ENCODE measurements at places on chromosomes 3 and 15.

GRCh38 chr3:43423142-43423541 is 136.8 kb downstream of the SNRK start:
- DNase-seq: no peak

DNA sequence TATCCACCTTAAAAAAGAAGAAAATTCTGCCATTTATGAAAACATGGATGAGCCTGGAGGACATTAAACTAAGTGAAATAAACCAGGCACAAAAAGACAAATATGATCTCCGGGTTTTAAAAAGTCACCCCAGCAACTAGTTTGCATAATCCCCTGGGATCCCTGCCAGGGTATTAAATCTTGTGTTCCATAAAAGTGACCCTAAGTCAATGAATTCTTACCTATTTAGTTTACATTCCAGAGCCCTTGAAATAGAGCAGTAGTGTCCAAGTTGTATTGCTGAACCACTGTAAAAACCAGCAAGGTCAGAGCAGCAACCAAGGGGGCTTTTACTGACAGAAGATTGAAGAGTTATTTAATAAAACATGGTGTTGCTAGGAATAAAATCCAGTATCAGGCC is 716.8 kb upstream of the BCHE start:
- DNase-seq: no peak

DNA sequence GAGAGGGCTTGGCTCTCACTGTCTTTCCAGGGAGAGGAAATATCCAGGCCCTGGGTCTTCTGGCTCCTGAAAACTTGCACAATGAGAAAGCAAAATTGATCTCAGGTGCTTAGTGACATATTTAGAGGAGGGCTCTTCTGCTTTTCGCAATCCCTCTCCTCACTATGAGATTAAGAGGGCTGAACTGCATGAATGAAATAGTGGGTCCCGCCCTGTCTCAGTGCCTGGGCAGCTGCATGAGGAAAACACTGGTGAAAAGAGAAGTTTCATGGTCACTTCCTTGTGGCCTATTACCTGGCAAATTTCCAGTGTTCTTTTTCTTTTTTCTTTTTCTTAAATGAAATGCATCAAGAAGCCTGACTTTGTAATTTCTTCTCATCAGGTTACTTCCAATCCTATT is 73.5 kb downstream of the TRAK1 start:
- DNase-seq: no peak

GRCh38 chr3:14520967-14521366 is 19.2 kb downstream of the GRIP2 start:
- no peak for DNase-seq

- DNase-seq: no peak
Measured at GRCh38 chr15:60972301-60972700, 256.8 kb downstream of the RORA start.

GRCh38 chr3:122676759-122677158 is 3.9 kb upstream of the PARP14 start:
- no peak for DNase-seq

DNA sequence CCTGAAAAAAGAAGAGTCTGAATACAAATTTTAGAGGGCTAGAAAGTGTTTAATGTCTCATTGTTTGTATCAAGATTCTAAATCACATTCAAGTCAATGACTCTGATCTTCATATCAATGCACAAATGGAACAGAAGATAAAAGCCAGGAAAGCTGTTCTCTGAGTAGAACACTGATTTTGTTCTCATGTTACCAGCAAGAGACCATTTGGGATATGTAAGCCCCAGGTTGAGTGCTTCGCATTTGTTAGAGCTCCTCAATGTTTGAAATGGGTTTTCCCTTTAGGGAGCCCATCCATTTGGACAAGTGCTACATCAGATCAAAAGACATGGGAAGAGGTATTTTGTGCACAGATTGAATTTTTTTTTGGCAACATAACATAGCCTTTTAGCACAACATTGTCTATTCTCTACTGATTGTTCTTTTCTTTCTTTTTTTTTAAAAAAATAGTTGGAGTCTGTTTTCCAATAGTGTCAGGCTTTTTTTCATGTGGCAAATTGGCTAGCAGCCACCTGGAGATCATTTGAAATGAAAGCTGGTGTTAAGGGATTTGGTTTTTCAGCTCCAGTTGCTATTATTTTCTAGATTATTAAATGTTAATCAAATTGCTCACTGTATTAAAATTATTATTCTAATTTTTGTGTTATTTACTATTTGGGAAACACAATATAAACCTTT is 74.5 kb upstream of the ZPLD1 start:
- DNase-seq: no peak

DNA sequence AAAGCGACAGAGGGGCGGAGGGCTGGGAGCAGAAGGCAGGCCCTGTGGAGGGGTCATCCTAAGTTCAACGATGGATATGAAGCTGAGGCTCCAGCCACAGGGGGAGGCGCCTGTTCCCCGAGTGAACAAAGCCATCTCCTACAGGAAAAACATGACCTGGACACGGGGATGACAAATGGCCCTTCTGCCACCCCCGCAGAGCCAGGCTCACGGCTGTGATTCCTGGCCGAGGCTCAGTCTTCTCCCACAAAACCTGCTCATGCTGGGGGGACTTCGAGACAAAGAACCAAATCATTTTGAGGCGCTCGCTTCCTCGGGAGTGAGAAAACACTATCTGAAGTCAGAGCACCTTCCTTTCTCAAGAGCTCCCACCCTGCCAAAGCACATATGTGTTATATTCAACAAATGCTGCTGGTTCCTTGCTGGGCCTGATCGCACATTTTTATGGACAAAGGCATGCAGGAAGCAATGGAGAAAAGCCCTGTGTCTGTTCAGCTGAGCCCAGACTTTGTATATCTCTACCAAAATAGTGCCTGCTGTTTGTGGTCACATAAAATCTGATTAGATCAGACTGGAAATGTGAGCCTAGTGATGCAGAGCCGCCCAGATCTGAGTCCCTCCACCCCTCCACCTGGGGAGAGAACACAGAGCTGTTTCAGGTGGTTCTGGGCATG is 5.6 kb downstream of the RBP1 start:
- DNase-seq: no peak

DNA sequence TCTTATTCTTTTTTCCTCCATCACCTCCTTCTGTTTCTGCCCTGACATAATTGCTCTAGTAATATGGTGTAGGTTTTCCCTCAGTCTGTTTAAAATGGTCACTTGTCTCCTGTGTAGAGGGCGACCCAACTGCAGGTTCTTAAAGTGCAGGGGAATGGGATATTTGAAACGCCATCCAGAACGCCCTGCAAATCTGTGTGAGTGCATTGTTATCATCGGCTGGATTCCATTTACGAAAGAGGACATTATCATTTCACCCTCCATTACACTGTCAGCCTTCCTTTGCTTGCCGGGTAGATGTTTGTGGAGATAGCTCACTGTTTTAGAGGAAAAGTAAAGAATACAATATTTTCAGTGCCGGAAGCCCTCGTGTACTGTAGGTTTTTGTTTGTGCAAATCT is 354.0 kb downstream of the LRTM1 start:
- DNase-seq: no peak

DNA sequence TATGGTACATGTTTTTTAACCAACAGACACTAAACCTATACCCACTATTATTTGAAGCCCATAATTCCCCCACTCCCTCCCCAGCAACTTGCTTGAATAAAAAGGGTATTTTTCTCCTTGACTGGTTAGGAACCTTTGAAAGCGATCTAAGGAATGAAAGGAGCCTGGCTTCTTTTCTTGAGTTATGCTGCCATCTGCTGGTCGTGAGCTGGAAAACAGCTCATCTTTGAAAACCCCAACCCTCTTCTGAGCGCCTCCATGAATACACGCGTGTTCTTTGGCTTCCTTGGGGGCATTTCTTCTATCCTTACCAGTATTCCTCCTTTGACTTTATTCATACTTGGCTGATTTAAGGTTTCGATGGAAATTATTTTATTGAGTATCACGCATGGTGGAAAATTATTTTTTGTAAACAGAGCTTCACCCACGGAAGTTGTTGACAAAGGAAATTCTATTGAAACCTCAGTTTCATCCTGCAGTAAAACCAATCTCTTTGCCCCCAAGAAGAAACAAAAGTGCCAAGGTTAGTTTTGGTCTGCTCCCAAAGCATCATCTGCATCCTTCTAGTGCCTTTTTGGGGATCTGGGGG is 171.6 kb downstream of the SV2B start:
- DNase-seq: peak; percentile 53

DNA sequence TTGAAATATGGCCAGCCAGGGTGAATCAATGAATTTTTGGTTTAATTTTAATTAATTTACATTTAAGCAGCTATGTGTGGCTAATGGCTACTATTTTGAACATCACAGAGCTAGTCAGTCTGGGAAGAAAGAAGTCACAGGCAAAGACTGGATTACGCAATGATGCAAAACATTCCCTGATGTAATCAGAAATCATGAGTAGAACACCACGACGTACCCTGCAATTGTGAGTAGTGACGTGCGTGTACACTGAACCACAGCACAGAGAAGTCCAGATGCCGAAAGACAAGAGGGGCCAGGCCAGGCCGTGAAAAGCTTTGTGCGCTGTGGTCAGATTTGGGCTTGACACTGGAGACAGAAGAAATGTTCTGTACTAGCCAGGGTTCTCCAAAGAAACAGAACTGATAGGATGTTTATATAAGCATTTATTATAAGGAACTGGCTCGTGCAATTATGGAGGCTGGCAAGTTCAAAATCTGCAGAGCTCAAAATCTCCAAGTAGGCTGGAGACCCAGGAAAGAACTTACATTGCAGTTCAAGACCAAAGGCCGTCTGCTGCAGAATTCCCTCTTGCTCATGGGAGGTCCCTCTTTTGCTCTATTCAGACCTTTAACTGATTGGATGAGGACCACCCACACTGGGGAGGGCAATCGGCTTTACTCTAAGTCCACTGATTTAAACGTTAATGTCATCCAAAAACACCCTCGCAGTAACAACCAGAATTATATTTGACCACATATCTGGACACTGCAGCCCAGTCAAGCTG is 44.6 kb downstream of the SH3BP5 start:
- no peak for DNase-seq

DNA sequence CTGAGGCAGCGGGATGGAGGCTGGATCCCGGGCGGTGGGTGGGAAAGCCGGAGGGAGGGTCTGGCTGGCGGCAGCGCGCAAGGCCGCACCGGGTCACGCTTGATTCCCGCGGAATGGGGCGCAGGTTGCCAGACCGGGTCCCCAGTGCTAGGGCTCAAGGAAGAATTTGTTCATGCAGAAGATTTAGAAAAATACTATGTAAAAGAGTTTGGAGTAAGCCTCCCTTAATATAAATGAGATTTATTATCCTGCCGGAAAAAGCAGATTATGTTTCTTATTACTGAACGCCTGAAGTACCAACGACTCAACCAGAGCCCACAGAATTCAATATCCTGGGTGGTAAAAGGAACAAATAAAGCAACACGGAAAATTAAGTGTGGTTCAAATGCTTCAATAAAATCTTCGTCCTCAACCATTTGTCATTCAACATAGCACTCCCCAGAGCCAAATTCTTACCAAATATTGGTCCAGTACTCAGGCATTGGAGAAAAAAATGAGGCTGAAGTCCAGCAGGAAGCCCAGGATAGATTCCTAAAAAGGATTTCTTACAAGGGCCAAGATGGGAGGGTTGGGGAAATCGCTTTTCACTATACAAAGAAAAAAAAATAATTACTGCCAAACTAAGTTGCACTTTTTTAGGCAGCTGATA is 1.2 kb upstream of the ZBTB20 start:
- no peak for DNase-seq

- peak; percentile 61 for DNase-seq
Measured at GRCh38 chr3:187919048-187919447, 173.8 kb upstream of the BCL6 start.

DNA sequence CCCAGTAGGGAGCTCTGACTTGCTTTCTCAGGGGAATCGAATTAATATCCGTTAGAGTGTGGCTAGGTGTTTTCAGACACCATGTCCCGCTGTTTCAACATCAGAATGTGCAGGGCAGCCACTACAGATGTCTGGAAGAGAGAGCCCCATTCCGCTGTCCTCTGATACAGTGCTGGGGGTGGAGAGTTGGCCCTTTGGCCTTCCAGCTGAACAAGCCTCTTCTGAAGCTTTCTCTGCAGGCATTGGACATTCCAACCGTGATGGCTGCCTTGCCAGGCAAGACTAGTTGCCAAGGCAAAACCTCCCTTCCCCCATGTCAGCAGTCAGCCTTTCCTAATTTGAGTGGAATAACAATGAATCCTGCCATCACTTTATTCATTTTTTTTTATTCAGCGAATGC is 1.5 kb downstream of the FAH start:
- no peak for DNase-seq

DNA sequence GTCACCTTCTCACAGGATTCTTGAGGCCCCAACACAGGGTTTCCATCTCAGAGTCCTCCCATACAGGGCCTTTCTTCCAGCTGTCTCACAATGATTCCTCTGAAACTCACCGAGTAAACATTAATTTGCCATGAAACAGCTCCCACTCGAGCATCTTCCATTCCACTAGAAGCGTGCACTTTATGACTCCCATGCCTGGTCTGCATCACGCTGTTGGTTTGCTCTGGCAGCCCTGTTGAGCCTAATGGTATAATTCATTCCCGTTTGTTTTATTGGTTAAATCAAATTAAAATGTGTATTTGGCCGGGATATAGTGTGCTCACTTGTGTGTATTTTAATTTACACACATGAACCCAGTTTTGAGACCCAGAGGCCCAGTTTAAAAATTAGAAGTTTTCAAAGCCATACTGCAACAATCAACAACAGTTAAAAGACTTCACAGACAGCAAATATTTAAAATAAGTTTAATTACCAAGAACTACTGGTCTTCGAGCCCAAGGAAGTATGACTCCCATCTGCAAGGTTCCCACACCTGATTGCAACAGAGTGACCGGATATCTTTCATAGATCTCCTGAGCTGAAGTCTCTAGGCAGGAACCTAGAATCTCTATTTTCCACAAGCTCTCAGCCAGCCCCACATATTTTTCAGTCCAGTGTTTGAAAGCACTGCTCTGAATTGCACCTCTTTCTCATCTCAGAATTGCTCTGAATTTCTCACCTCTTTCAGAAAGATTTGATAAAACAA is 42.3 kb upstream of the GYG1 start:
- no peak for DNase-seq

GRCh38 chr3:94114666-94115065 is 51.8 kb downstream of the NSUN3 start:
- no peak for DNase-seq

- no peak for DNase-seq
Measured at GRCh38 chr3:116939091-116939490, 229.5 kb downstream of the TUSC7 start.

DNA sequence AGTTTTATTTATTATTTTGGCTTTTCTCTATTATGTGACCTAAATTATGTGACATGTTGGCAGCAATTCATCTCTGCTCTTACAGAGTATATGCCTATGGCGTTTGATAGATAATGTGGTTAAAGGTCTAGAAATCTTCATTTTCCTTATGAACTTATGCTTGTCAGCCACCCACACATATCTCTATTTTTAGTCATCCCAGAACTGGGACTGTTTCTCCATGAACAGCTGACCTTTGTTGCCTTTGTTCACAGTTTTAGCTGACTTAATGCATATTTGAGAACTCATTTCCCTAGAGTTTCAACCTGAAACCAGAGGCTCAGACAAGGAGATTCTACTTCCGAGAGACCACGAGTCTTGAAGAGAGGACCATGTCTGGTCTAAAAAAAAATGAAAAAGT is 176.5 kb downstream of the RAP2B start:
- DNase-seq: no peak

GRCh38 chr15:50055332-50055731 is 63.7 kb downstream of the ATP8B4 start:
- DNase-seq: no peak

- DNase-seq: no peak
Measured at GRCh38 chr3:2098398-2099027, at the start of gene CNTN4. CNTN4 (plus strand) TSS chr3:2098866.

GRCh38 chr15:66766282-66767230 is 64.5 kb downstream of the SMAD6 start:
- no peak for DNase-seq

Data from activated CD4-positive, alpha-beta T cell treated with anti-CD3 and anti-CD28 coated beads for 4 hours (primary cell).